ENCODE measurements at places on chromosomes 2 and 18. TPM values are rescaled to one million over a fixed set of nuclear protein-coding genes. Genes with fewer than 3 reads are reported as not detected.

FAM124B gene
- 130 TPM for total RNA-seq

KCNJ13 gene
- total RNA-seq, result not detected

ALS2 gene
- 29.9 TPM for total RNA-seq

FBXO41 gene
- 0.56 TPM for total RNA-seq

MYOM1 gene
- 0.18 TPM for total RNA-seq

KCTD1 gene
- 11.5 TPM for total RNA-seq

COBLL1 gene
- 5.7 TPM for total RNA-seq

CCDC68 gene
- total RNA-seq, result 5.9 TPM

TIMM21 gene
- total RNA-seq, result 41.5 TPM

ABCG5 gene
- not detected for total RNA-seq

WDSUB1 gene
- 4.0 TPM for total RNA-seq
